Type B pancreatic cell (in vitro differentiated cells): ENCODE measurements at places on chromosomes 1 and 21. TPM values are rescaled to one million over a fixed set of nuclear protein-coding genes. Genes with fewer than 3 reads are reported as not detected.

MYOC gene
- total RNA-seq, result not detected in 2 replicates

FMN2 gene
- 2.4 and 4.3 TPM in 2 replicates for total RNA-seq

RGS5 gene
- 9.1 and 70.0 TPM in 2 replicates for total RNA-seq

DNA sequence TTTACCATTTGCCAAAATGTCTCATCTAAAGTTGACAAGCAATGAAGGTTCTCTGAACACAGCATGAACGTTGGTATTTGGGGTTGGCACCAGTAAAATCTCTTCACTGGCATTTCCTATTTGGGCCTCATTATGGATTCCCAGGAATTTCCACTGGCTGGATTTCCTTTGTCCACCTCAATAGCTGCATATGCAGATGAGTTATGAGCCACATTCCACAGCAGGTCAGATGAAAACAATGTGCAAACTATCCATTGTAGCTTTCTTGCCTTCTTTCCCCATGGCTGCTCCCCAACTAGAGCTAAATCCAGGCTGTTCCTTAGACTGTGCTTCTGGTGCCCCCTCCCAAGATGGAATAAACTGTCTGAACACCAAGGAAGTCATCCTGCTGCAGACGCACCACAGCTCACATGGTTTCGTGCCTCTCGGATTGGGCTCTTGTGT lies 168.1 kb upstream of the FGGY start:
- no peak for DNase-seq

DNA sequence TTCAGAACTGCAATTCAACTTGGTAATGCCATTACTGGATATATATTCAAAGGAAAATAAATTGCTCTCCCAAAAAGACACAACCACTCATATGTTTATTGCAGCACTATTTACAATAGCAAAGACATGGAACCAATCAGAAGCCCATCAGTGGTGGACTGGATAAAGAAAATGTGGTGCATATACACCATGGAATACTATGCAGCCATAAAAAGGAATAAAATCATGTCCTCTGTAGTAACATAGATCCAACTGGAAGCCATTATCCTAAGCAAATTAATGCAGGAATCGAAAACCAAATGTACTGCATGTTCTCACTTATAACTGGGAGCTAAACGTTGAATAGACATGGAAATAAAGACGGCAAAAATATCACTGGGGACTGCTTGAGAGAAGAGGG lies 117.0 kb downstream of the MAP3K21 start:
- no peak for DNase-seq

SMPDL3B gene
- 3.2 and 3.6 TPM in 2 replicates for total RNA-seq

- no peak for DNase-seq
Measured at GRCh38 chr1:8412183-8412831, 94.4 kb downstream of the SLC45A1 start.

DNA sequence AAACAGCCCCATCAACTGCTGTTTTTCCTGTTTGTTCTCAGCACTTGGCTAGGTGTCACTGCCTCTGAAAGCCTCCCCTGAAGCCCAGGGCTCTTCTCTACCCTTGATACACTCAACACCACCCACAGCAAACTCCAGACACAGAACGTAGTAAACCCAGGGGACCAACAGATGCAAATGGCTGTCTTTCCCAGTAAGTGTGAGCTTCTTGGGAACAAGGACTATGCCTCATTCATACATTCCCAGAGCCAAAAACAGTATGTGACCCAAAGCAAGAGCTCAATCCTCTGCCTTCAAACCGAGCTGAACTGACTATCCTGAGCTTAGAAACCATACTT lies 4.4 kb downstream of the LBR start:
- DNase-seq, result no peak

NSUN4 gene
- 22.4 and 26.6 TPM in 2 replicates for total RNA-seq

DNA sequence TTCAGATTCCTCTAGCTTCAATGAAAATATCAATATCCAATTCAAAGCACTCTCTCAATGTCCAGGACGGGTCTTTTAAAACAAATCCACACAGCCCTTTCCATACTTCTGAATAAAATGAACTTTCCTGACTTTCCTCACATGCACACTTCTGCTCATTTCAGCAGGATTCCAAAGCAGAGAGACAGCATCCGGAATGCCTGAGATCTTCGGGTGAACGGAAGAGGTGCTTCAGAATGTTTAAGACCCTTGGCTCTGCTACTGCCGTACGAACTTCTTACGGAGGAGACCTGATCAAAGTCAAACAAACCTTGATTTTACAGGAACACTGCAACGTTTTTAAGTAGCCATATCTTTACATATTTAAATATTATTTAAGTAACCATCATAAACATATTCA lies 245.7 kb downstream of the PTBP2 start:
- DNase-seq, result no peak

LHX8 gene
- 0.31 and 1.2 TPM in 2 replicates for total RNA-seq

FHAD1 gene
- total RNA-seq, result 0.93 and 3.8 TPM in 2 replicates

- DNase-seq, result no peak
Measured at GRCh38 chr1:11229203-11229602, 33.1 kb downstream of the MTOR start.

KRTAP10-11 gene
- not detected in 2 replicates for total RNA-seq

DNA sequence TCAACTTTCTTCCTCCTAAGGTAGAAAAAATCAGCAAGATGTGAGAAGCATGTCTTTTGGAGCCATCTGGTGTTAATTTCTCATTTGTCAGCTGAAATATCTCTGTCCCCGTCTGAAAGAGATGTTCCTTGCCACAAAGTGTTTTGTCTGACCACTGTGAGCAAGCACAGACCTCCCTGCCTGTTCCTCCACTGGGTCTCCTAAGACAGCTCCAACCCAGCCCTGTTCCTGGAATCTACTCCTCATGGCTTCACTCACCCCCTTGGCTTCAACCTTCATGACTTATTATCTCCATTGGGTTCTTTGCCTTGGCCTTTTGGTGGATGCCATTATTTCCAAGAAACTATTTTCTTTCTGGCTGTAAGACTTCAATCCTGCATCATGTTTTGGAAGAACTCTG lies 65.7 kb upstream of the CACHD1 start:
- DNase-seq, result no peak

DNA sequence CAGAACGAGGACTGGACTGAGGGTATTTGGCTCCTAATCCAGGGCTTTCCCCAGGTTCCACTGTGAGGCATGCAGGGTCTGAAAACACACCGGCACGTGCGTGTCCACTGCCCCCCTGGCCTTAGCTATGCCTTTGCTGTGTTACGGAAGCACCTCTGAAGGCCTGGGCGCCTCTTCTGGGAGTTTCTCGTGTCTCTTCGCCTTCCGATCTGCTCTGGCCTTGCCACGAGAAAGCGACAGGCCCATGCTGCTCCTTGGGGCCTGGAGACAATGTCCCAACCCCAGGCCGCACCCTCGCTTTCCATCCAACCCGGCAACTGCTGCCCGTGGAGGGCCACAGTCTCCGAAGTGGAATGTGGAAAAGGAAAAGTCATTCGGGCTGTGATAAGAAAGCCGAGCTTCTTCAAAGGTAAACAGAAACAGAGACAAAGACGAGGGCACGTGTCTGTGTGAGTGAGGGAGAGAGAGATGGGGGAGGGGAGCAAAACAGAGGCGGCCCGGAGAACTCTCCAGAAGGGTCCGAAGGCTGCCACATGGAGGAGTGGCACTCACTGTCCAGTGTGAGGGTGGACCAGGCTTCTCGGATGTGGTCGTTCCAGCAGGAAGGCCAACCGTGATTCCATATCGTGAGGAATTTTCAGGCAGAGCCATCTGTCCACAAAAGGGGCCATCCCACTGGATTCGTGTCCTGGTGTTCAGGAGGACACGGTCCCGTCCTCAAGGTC lies 3.4 kb upstream of the UMODL1 start:
- DNase-seq, result no peak

DNA sequence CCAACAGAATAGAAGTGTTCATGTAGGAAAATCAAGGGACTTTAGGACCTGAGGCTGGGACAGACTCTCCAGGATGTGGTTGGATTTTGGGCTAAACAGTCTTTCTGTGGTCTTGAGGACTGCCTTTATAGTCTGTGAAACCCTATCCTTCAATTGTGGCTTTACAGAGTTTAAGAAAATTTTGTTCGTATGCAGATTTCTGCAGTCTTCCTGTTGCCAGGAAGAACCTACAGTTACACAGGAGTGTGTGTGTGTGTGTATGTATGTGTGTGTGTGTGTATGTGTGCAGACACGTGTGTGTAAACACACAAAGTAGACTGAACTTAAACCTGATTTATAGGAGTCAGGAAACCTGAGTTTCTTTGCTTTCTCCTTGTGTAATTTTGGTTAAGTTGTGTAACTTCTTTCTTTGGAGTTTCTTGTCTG lies 22.8 kb downstream of the NEK7 start:
- no peak for DNase-seq

ACTL8 gene
- total RNA-seq, result 0.22 TPM in 1 of 2 replicates, not detected in the other

DNA sequence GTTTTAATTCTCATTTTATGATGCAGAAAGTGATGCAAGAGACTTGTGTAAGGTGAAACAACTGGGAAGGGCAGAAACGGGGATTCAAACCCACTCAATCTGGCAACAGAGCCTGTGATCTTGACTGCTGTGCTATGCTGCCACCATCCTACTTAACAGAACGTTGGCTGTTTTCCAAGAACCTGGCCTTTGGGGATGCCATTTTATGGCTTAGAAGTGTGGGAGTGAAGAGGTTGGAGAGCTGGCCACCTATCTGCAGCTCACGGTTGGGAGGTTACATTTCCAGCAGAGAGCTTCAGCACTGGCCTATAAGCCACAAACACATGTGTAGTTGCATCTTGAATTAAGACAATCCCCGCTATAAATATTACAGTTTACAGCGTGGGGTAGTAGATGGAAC lies 235.3 kb downstream of the PRDM2 start:
- no peak for DNase-seq

DNA sequence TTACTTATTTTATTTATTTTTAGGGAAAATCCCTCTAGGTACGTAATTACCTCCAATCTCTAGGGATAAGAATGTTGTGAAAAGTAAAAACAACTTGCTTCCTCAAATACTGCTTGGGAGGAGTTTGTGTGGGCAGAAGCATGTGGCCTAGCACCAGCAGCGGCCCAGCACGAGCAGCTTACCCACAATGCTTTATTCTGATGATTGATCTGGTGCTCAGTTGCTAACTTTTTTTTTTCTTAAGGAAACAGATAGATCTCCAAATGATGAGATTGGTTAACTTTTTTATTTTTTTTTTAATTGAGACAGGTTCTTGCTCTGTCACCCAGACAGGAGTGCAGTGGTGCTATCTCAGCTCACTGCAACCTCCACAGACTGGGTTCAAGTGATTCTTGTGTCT lies 4.2 kb downstream of the CLIC6 start:
- no peak for DNase-seq

- no peak for DNase-seq
Measured at GRCh38 chr1:2455757-2456156, 20.3 kb upstream of the PLCH2 start.

TBX19 gene
- total RNA-seq, result 1.3 and 1.6 TPM in 2 replicates

GRCh38 chr21:32834916-32835235 lies 63.3 kb upstream of the PAXBP1 start:
- DNase-seq, result no peak

CTSK gene
- 4.1 and 16.7 TPM in 2 replicates for total RNA-seq

DNA sequence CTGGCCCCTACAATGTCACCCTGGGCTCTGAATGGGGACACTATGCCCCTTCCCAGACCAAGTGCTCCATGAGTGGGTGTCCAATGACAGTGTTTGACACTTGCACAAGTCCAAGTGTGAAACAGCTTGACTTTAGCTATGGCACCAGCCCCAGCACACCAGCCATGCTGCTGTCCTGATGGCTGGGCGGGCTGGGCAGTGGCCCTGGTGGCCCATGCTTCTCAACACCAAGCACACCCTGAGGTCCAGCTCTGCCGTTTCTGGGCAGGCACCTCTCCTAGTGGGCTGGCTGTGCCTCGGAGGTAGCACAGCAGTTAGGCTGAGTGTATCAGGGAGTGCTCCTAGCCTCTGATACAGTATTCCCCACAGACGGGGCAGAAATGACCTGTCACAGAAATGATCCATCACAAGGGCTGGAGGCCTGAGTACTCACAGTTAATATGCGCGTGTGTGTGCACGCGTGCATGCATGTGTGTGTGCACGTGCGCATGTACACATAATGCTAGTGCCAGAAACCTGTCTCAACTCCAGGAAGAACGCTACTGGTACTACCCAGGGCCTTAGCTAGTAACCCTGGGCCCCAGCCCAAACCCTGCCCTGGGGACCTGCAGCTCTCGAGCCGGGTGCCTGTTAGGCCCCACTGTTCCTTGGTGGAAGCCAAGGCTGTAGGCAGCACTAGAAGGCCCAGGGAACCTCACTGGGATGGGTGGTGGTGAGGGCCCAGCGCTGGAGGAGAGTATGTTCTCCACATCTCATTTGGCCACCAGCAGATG lies 134.0 kb downstream of the DMRTB1 start:
- DNase-seq, result no peak

GRCh38 chr21:40757366-40757765 lies 89.6 kb downstream of the DSCAM start:
- DNase-seq, result no peak

FOXO6 gene
- 9.9 and 21.1 TPM in 2 replicates for total RNA-seq

- DNase-seq, result no peak
Measured at GRCh38 chr1:183206538-183207122, 20.6 kb downstream of the LAMC2 start.

GRCh38 chr1:221494670-221495069 lies 247.2 kb downstream of the DUSP10 start:
- no peak for DNase-seq

OLIG2 gene
- total RNA-seq, result 1.4 TPM in 1 of 2 replicates, not detected in the other

DDX20 gene
- 13.2 and 18.1 TPM in 2 replicates for total RNA-seq

DNA sequence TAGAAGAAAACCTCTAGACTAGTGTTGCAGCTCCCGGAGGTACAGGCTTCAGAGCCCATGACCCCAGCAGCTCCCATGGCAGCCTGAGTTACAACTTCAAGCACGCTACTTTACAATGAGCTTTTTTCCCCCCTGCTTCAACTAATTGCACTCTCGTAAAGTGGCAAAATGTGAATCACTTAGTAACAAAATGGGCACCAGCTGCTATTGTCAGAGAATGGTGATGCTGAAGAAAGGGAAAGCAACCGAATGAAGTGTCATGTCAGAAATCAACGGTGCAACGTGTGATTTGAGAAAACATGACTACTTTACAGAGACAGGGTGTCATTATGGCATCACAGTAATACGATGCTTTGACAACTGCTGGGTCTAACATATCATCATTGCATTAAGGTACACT lies 40.5 kb downstream of the ESRRG start:
- DNase-seq, result no peak

CLCA1 gene
- 4.9 and 10.1 TPM in 2 replicates for total RNA-seq

DNA sequence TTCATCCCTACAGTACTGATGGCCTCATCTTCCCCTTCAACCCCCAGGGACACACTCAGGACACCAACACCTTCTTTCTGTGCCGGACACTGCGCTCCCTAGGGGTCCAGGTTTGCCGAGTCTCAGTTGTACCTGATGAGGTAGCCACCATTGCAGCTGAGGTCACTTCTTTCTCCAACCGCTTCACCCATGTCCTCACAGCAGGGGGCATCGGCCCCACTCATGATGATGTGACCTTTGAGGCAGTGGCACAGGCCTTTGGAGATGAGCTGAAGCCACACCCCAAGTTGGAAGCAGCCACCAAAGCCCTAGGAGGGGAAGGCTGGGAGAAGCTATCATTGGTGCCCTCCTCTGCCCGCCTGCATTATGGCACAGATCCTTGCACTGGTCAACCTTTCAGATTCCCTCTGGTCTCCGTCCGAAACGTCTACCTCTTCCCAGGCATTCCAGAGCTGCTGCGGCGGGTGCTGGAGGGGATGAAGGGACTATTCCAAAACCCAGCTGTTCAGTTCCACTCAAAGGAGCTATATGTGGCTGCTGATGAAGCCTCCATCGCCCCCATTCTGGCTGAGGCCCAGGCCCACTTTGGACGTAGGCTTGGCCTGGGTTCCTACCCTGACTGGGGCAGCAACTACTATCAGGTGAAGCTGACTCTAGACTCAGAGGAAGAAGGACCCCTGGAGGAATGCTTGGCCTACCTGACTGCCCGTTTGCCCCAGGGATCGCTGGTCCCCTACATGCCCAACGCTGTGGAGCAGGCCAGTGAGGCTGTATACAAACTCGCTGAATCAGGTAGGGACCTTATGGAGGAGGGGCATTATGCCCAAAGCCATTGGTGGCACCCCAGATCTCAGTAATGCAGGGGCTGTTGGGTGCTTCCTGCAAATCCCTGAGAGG lies 5.1 kb upstream of the LENEP start:
- no peak for DNase-seq
